ENCODE measurements at places on chromosomes 11 and 22.
A peak's percentile ranks its signal among the peaks of the same experiment; 100 is the strongest.

DNA sequence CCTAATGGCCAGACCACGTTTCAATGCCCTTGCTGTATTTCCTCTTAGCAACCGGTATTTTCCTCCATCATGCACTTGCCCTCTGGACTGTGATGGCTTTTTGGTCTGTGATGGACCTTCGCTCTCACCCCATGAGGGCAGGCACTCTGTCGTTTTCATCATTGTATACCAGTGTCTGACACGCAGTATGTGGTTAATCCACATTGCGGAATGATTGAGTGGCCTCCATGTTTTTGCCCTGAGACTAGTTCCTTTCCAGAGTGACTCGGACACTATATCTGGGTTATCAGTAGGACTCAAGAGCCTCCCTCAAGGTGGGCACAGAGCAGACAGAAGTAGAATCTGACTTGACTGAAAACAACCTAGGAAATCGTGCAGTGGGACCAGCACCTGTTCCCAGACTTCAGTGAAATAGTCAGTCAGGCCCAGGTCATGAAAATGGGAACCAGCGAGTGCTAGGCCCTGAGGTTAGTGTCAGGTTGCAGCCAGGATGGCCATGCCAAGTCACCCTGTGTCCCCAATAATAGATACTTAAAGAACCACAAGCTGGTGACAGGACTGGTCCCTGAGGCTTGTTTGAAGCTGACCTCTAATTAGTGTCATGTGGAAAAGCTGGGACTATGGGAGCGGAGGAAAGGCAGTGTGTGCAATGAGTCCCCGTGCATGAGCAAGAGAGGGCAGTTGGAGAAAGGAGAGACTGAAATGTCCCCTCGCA, 464.7 kb downstream of the INSC start:
- no peak for DNase-seq

DNA sequence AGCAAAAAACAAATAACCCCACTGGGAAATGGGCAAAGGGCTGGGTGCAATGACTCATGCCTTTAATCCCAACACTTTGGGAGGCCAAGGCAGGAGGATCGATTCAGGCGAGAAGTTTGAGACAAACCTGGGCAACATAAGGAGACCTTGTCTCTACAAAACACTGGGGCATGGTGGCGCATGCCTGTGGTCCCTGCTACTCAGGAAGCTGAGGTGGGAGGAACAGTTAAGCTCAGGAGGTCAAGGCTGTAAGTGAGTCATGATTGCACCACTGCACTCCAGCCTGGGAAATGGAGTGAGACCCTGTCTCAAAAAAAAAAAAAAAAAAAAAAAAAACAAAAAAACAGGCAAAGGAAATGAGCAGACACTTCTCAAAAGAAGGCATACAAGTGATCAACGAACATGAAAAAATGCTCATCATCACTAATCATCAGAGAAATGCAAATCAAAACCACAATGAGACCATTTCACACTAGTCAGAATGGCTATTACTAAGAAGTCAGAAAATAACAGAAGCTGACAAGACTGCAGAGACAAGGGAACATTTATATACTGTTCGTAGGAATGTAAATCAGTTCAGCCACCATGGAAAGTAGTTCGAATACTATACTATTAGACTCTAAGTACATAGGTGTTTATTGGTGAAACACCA, 48.2 kb upstream of the SMCO4 start:
- peak; percentile 8 for DNase-seq

DNA sequence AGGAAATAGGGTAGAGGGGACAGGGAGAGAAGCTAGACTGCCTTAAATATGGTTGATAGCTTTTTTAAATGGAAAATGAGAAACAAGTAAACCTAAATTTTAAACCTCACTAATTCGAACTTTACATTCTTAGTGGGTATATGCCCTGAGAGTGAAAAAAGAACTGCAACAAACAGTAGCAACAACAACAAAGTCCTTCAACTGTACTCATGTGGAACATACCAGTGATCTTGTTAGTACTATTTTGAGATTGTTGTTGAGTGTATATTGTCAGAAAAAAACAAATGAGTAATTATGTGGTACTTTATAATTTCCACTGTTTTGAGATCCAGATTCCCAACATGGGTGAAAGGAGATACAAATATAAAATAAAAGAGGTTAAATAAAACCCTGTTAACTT, 88.9 kb upstream of the TNRC6B start:
- no peak for DNase-seq

GRCh38 chr11:76048763-76049162, 157.5 kb downstream of the WNT11 start:
- DNase-seq: no peak

DNA sequence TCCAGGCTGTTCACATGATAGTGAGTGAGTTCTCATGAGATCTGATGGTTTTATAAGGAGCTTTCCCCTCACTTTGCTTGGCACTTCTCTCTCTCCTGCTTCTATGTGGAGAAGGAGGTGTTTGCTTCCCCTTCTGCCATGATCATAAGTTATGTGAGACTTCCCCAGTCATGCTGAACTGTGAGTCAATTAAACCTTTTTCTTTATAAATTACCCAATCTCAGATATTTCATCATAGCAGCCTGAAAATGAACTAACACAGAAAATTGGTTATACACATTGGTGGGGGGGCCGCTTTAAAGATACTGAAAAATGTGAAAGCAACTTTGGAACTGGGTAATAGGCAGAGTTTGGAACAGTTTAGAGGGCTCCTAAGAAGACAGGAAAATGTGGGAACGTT, 741.1 kb upstream of the LUZP2 start:
- no peak for DNase-seq

DNA sequence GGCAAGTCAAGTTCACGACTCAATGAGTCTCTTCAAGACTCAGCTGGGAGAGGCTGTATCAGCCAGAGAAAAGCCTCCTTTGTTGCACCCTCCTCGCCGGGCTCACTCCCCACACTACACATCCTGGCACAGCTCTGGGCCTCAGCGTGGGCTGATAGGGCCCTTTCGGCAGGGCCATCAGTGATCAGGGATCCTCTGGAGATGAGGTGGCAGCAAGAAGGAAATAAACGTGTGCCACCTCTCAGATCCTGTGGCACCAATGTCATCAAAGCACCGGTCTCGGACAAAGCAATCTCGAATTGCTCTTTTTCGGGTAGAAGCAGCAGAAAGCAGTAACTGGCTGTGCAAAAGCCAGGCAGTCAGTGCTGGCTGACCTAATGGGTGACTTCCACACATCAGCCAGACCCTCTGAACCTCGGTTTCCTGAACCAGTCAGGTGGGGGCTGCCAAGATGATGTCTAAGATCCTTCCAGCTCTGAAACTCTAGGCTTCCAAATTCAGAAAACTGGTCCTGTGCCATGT, 2.1 kb downstream of the EHD1 start:
- peak; percentile 73 for DNase-seq

DNA sequence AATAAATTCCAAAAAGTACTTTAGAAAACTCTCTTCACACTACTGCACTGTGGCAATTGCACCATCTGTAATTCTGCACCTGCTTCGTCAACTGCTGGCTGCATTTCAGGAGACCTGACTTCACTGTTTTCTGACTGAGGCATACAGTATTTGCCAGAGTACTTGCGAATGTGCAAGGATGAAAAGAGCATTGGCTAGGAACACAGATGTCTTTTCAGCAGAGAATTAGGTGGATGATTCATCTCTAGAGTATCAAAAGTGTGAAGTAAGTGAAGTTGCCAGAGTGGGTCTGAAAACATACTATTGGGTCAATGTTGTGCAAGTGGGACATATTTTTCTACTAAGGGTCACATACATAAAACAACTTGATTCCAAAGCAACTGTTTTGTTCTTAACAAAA, 427.5 kb upstream of the CCDC90B start:
- DNase-seq: no peak

DNA sequence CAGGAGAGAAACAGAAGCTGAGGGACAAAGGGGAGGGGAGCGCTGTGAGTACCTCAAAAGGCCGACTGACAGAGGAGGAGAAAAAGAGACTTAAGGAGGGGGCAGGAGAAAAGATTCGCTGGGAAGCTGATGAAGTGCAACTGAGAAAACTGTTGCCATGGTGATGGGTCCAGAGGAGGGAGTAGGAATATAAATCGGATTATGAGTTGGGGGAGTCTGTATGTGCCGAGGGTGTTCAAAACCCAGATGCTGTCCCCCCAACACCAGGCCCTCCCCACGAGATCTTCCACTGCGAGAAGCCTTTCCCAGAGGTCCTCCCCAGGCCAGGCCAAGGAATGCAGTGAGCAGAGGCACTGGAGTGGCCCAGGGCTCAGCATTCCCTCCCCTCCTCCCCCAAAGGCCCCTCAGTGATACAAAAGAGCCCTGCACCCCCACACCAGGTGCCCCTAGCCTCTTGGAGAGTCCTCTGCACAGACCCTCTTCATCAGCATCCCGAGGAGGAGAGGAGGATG, 13.7 kb upstream of the BCL9L start:
- no peak for DNase-seq

DNA sequence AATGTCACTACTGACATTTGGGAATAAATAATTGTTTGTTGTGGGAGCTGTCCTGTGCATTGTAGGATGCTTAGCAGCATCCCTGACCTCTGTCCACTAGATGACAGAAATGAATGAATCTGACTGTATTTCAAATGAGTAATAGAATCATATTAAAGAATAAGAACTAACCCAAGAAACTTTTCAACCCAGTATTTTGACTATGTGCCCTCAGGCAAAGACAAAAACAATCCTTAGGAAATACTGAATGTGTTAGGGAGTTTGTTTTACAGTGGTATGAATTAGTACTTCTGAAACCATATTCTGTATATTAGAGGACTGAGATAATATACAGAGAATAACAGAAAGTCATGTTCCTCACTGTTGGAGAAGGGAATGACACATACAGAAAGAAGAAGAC, 320.9 kb upstream of the PITPNB start:
- no peak for DNase-seq
